Activated naive CD4-positive, alpha-beta T cell (primary cell): ENCODE measurements at places on chromosomes 6 and 20.

GRCh38 chr6:20692023-20692422, 157.8 kb downstream of the CDKAL1 start:
- no peak for DNase-seq

GRCh38 chr6:13256266-13257001, 71.9 kb downstream of the TBC1D7 start:
- no peak for DNase-seq

- no peak for DNase-seq
These were observed 125.0 kb downstream of the C6orf118 start for GRCh38 chr6:165184192-165184979.

- DNase-seq: no peak
These were observed 37.2 kb downstream of the TTI1 start for GRCh38 chr20:37995856-37996605.

- DNase-seq: no peak
These were observed 143.6 kb downstream of the ALDH8A1 start for GRCh38 chr6:134806180-134806798.

- DNase-seq: no peak
These were observed 54.4 kb upstream of the RNF182 start for GRCh38 chr6:13870214-13870830.

GRCh38 chr6:27293436-27294098, 18.5 kb downstream of the POM121L2 start:
- DNase-seq: no peak

DNA sequence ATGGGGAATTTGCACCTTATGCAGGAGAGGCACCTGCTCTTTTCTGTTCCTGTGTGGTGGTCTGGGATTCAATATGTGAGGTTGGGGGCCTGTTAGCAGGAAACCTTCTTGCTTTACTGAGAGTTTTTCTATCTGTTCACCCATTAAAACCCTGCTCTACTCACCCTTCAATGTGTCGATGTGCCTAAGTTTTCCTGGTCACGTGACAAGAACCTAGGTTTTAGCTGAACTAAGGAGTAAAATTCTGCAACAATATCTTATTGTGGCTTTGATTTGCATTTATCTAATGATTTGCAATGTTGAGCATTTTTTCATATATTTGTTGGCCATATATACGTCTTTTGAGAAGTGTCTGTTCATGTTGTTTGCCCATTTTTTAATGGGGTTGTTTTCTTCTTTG, 979.9 kb downstream of the HACE1 start:
- DNase-seq: no peak

DNA sequence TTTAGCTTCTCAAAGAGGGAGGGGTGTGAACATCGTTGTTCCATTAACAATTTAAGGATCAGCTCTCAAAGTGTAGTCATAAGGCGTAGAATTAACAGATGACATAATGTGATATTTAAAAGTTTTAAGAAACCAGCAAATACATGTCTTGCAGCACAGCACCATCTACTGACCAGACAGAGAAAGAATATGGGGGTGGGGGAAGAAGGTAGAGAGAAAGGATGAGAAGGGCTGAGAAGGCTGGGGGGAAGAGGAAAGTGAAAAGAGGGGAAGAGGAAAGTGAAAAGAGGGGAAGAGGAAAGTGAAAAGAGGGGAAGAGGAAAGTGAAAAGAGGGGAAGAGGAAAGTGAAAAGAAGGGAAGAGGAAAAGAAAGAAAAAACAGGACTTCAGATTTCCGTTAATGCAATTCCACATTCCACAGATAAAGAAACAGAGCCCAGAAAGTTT, 80.9 kb downstream of the HAO1 start:
- no peak for DNase-seq

DNA sequence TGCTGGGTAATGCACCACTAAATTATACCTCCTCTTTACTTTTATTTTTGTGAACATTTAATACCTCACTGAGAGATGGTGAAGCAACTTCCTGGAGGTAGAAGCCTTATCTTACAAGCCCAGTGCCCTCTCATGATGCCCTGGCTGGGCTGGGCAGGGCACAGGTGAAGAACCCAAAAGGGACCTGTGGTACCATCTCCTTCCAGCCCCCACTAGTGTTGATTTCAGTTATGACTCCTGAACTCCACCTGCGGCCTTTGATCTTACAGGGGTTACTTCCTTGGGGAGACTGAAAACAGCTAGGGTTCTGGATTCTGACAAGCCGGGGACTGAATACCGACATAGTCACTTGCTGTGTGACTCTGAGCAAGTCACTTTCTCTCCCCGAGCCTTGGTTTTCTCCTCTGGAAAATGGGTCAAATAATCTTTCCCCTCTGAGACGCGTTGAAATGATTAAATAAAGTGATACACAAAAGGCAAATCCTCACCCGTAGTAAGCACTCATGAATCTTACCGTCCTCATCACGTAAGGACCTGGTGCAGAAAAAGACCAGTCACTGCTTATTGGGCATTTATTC, 1.2 kb downstream of the SLC13A3 start:
- DNase-seq: no peak

DNA sequence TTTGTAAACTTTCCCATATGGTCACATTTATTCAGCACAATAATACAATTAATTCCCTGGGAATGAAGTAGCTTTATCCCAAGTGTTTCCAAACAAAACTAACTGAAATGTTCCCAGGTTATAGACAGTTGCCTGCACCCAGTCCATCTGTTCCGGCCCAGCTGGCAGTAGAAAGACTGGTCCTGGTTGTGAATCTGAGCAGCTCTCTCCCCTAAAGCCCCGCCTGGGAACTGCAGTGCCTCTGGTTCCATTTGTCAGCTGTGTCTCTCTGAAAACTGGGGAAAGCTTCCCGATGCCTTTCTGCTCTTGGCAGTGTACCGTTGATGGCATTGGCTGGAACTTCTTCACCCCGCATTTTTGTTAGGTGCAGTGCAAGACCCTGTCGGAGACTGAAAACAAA, 8.7 kb downstream of the MTHFD1L start:
- no peak for DNase-seq

GRCh38 chr6:34152806-34153520, 7.1 kb upstream of the GRM4 start:
- DNase-seq: no peak
